ENCODE measurements at places on chromosomes 3 and 15.

DNA sequence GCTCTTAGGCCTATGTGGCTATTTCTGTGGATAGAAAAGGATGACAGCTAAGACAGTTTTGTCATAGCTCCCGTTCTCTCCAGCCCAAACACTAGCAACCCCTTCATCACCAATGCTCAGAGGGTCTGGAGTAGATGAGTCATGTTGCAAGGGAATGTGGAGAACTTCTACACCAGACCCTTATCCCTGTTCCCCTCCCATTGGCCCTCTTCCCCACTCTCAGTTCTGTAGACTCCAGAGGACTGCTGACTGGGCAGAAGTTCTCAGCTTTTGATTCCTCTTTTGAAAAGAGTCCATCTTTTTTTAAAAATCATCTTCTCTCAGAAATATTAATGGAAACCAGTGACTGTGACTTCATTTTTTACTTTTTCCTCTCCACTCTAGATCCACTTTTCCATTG lies 2.4 kb upstream of the MYZAP start:
- no peak for DNase-seq

- DNase-seq = no peak
Measured at GRCh38 chr15:73781038-73781925, 28.1 kb upstream of the INSYN1 start.

- DNase-seq = no peak
Measured at GRCh38 chr3:105867712-105868430, 941 bp downstream of the CBLB start.

- no peak for DNase-seq
Measured at GRCh38 chr3:136885357-136886213, 23.6 kb downstream of the NCK1 start.

DNA sequence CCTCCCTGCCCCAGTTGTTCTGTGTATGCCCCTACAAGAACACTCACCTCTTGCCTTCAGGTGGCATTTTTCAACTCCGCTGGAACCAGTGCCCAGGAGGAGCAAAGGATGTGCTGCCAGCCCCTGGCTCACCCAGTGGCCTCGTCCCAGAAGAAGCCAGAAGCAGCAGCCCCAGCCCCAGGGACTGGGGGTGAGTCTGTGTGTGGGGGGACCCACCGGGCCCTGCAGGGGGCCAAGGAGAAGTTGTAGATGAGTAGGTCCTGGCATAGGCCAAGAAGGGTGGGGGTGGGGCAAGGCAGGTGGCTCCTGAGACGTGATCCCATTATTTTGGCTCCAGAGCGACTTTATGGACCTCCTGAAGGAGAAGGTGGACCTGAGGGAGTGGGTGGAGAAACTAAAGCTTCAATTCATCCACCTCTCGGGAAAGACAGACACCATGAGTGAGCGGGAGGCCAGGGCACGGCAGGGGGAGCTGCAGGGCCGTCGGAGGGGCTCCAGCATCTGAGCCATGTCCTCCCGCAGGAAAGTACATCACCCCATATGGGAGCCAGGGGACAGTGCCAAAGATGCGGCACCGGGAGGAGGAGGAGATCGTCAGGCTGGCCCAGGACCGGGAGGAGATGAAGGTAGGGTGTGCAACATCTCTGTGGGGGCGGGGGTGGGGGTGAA lies 29.3 kb downstream of the NGRN start:
- DNase-seq = no peak

- DNase-seq = no peak
Measured at GRCh38 chr15:92938387-92938786, 38.3 kb downstream of the CHD2 start.

DNA sequence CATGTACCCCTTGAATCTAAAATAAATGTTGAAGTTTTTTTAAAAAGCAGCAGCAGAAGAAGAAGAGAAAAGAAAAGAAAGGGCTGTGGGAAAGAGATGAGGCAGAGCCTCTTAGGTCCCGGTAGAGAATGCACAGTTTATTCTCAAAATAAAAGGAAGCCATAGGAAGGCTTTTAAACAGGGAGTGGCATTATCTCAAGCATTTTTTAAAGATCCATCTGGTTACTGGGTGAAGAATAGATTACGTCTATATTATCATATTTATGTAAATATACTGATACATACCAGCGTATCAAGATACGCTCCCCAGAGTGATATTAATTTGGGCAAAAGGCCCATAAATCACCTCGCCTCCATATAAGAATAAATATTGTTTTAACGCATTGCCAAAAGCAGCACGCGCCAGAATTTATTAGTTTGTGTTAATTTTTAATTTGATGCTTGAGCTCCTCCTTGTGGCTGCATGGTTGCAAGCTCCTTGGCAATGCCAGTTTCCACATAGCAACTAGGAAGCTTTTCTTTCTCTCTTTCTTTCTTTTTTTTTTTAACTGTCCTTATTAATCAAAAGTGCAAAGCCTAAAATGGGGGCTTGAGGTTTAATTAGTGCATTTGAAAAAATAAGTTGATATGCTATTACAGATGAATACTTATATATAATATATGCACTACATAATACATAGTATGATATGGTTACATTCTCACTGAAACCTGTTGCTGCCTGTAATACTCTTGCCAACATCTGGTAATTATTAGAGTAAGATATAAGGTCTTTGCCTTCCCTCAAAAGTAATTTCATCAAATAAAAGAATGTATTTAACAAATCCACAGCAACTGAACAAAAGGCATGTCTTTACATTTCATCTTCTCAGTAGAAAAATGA lies 242.8 kb upstream of the UBE2E2 start:
- no peak for DNase-seq

- DNase-seq = no peak
Measured at GRCh38 chr3:29694783-29695182, 413.9 kb downstream of the RBMS3 start.

DNA sequence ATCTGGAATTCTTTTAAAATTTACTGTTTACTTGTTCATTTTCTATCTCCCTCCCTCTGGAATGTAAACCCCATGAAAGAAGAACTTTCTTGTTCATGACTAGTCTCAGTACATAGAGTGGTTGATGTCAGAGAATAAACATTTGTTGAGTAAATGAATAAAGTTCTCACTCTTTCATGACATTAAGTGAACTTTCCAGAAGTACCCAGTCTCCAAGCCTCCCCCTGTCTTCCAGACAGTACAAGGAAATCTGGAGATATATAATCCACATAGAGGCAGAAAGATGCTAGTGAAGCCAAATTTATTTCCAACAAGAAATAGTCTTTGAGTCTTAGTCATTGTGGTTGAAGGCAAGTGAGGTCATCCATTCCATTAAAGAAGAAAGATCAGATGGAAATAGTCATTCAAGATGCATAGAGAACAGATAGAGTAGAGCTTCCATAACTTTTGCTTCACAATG lies 71.5 kb upstream of the GALNT15 start:
- no peak for DNase-seq

DNA sequence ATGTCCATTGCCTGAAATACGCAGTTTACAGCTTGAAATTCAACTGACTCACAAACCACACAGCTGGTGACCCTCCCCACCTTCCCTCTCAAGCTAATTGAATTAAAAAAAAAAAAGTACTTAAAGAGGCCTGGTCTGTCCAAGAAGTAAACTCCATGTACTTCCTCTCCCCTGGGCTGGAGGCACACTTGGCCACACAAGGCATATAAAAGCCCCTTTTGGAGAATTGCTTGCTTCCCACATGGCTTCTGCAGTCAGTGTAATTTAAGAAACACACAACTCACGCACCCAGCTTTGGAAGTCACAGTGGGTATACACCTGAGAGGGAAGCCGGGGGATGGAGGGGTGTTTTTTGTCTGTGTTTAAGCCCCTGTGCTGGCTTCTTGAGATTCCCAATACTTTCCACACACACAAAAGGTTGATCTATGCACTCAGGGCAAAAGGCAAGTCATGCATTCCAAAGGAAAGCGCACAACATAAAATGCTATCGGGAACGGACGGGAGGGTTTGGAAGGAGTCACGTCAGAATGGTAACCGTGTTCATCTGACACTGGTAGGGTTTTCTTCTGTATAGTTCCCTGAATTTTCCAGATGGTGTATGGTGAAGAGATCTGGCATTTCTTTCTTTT lies 106.6 kb upstream of the ALDH1A3 start:
- no peak for DNase-seq

GRCh38 chr3:126488185-126488584 lies 12.5 kb upstream of the ZXDC start:
- no peak for DNase-seq

GRCh38 chr3:125054449-125055329 lies 1.1 kb downstream of the HEG1 start:
- DNase-seq = no peak

DNA sequence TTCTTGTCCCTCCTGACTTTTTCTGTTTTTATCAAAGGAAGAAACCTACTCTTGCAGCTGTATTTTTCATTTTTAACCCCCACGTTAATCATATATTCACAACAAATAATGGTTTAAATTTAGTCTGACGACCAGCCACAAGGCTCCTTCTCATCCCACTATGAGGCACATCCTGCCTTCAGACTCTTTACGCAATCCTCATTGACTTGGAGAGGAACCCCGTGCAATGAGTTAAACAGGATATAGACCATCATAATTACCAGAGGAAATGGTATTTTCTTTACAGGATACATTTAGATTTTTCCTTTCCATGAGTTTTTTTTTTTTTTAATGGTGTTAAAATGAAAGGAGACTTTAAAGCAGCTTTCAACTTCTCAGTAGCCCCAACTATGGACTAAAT lies 68.5 kb downstream of the WWTR1 start:
- DNase-seq = no peak

GRCh38 chr15:62491642-62492041 lies 326.6 kb upstream of the C2CD4B start:
- DNase-seq = no peak

GRCh38 chr3:42742688-42743087 lies 30.4 kb downstream of the CCDC13 start:
- no peak for DNase-seq

- no peak for DNase-seq
Measured at GRCh38 chr15:60643555-60643954, 164.6 kb upstream of the ICE2 start.

DNA sequence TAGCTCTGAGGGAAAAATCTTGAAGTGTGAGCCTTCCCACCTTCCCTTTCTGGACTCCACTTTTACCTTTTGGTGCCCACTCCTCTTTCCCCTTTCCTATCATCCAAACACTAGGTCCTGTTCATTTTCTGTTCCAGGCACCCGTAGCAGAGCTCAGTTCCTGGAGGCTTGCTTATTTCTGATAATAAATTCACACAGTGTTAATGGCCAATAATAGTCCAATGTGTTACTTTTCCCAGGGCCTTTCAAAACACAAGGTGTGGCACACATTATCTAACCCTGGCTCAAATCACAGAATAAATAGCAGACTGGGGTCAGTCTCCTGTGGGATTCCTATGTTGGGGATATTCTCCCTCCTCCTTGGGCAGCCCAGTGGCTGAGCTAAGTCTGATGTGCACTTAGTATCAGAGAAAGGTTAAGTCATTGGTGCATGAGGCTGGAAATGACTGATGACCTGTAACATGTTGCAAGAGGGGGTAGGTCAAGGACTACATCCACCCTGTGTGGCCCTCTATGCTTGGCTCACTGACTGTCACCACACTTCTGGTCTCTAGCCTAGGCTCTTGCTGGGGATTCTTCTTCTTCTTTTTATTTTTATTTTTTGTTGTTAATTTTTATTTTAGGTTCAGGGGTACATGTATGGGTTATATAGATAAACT lies 43.7 kb upstream of the ROPN1 start:
- DNase-seq = no peak

DNA sequence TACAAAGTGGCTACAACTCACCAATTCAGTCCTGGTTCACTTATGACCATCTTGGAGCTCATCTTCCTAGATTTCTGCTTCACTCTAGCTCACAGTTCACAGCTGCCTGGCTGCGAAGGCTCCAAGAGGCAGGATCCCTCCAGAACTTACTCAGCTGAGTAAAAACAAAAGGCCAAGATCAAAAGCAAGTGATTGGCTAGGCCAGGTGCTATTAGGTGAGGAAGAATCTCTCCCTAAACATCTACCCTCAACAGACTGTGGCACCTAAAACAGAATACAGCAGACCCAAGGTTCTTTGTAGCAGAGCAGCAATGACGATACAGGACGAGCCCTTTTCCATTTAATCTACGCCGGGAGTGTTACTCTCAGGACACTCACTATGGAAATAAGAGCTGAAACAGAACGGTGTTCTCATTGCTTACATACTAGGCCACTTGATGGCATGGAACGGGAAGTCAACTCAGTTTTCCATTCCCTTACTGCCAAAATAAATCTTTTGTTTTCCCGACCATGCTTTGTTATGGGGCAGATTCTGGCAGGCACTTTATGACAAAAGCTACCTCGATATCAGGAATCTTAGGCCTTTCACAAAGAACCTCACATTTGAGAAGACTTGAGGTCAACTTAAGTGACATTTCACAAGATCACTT lies 901 bp downstream of the ICE2 start:
- DNase-seq = no peak

GRCh38 chr3:33115024-33115768 lies 1.4 kb downstream of the CRTAP start:
- no peak for DNase-seq

- DNase-seq = no peak
Measured at GRCh38 chr15:88908697-88909621, 4.2 kb downstream of the MFGE8 start.

- DNase-seq = no peak
Measured at GRCh38 chr3:40337136-40338108, 27.9 kb downstream of the EIF1B start.

DNA sequence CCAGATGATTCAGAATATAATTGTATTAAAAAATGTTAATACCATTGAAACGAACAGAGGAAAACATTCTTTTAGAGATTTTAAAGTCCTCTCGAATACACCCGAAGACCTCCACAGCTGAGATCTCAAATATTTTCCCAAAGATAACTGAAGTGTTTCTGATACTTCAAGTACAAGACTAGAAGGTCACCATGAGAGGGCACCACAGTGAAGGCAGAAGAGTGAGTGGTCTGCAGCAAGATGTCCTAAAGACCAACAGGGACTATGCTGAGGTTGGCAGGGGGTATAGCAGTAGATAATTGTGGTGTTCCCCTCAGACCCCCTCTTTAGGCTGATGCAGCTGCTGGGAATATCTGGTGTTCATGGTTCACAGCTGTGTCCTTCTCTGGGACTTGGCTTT lies 156.5 kb downstream of the PDCD6IP start:
- no peak for DNase-seq

DNA sequence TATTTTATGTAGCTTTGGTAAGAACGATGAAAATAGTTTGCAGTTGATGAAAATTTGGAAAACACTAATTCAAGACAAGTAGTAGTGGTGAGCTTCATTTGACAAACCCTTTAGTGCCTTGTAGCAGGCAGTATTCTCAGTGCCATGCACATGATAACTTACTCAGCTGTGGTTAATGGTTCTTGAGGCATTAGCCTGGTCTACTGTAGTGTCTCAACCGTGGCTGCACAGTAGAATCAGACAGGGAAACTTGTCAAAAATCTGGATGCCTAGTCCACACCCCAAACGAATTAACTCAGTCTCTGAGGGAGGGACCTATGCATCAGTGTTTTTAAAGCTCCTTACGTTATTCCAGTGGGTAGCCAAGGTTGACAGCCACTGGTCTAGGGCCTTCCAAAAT lies 45.4 kb downstream of the PSMD6 start:
- DNase-seq = no peak

DNA sequence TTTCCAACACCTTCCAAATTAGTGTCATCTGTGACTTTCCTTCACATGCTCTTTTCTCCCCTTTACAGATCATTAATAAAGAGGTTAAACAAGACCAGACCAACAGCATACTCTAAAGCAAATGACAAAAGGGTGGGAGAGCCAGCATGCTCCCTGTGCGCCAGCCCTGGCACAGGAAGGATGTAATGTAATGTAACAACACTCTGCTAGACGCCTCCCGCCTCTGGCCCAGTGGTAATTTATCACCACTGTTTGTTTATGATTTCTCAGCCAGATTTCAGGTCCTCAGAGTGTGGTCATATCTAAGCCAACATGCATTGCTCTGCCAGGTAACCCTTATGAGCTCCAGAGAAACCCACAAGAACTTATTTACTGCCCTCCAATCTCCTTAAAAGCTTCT lies 189.5 kb upstream of the WNT5A start:
- DNase-seq = no peak
